ENCODE measurements at places on chromosomes 4 and X. TPM values are rescaled to one million over a fixed set of nuclear protein-coding genes. Genes with fewer than 3 reads are reported as not detected.

DNA sequence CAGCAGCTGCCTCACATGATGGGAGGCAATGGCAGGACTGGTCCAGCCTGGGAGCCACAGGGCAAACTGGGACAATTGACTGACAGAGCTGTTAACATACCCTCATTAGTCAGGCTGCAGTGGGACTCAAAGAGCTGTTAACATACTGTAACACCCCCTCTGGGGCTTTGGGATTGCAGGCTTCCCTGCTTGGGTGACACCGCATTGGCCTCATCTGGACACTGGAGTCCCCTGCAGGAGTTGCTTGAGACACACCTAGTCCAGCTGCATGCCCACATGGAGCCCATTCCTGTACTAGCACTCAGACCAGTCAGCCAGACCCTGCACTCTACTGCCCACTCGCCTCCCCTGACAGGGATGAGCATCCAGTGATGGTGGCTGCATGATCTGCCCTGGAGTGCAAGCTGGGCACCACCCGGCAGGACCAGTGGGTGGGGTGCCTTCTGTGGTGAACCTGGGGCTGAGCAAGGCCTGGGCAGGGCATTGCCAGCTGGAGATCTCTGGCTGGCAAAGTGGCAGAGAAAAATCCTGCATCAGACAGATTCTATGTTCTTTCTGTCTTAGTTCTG lies 138.8 kb downstream of the DTHD1 start:
- no peaks in the 10 kb centered on the region for H3K36me3 ChIP-seq
- no peak overlapping the region for H3K4me3 ChIP-seq
- H3K27ac ChIP-seq: no peak overlapping the region
- no peaks in the 10 kb centered on the region for H3K4me1 ChIP-seq
- peaks cover 19% of the 10 kb centered on the region for H3K27me3 ChIP-seq

DNA sequence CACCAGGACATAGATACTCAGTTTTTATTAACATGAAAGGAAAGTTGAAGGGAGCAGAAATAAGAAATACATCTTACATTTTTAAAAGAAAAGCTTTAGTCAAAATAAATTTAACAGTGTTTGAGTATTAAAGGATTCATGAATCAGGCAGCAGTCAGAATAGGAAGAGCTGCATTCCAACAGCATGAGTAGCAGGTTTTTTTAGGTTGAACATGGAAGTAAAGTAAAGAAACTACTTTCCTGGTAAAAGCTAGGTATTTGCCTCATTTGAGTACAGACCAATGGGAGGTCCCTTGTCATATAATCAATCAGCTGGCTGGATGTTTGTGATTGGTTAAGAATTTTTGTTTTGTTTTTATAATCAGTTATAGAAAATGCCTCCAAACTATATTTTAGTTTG lies 645.9 kb upstream of the INTU start:
- no peak overlapping the region for H3K27ac ChIP-seq
- no peaks in the 10 kb centered on the region for H3K27me3 ChIP-seq
- H3K36me3 ChIP-seq: no peaks in the 10 kb centered on the region

GRCh38 chr4:145939856-145940255 lies 1.2 kb upstream of the ZNF827 start:
- H3K4me3 ChIP-seq: no peak overlapping the region
- H3K36me3 ChIP-seq: peaks cover 10% of the 10 kb centered on the region
- H3K27ac ChIP-seq: no peak overlapping the region
- H3K4me1 ChIP-seq: peaks cover 26% of the 10 kb centered on the region
- DNase-seq: no peak

Gene GPR78
- total RNA-seq: not detected

Gene PPP1R2C
- not detected for total RNA-seq

Gene MAGEA4
- not detected for total RNA-seq

DNA sequence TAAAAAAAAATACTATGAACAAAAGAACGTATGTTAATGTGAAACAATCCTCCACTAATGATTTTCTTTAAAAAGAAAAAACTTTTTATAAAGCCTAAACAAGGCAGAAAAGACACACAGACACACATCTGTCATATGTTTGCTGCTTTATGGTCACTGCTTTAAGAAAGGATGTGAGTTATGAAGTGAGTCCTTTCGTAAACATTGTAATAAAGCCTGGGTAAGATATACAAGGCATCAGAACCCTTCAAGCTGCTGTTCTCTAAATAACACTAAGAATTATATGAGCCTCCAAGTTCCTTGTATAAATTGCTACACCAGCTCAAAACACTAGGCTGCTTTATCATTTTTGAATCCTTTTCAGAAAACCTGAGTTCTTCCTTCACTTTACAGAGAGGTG lies 81.6 kb downstream of the FBXO8 start:
- H3K27ac ChIP-seq: no peak overlapping the region
- H3K4me3 ChIP-seq: no peak overlapping the region
- H3K4me1 ChIP-seq: no peaks in the 10 kb centered on the region
- no peaks in the 10 kb centered on the region for H3K36me3 ChIP-seq
- H3K27me3 ChIP-seq: peaks cover 19% of the 10 kb centered on the region

- H3K36me3 ChIP-seq: no peaks in the 10 kb centered on the region
- H3K27me3 ChIP-seq: peaks cover 12% of the 10 kb centered on the region
- no peak overlapping the region for H3K4me3 ChIP-seq
- H3K27ac ChIP-seq: no peak overlapping the region
- H3K4me1 ChIP-seq: peaks cover 5% of the 10 kb centered on the region
Measured at GRCh38 chr4:158255727-158256324, 45.5 kb downstream of the TMEM144 start.

GRCh38 chr4:155339588-155339987 lies 37.2 kb downstream of the MAP9 start:
- no peaks in the 10 kb centered on the region for H3K4me1 ChIP-seq
- DNase-seq: no peak
- no peak overlapping the region for H3K27ac ChIP-seq
- no peak overlapping the region for H3K4me3 ChIP-seq

Gene RAI2
- not detected for total RNA-seq

- H3K27ac ChIP-seq: no peak overlapping the region
- peaks cover 2% of the 10 kb centered on the region for H3K4me1 ChIP-seq
- no peak overlapping the region for H3K4me3 ChIP-seq
- H3K27me3 ChIP-seq: no peaks in the 10 kb centered on the region
- H3K36me3 ChIP-seq: no peaks in the 10 kb centered on the region
Measured at GRCh38 chr4:149026696-149027095, 584.5 kb upstream of the NR3C2 start.

- H3K27ac ChIP-seq: no peak overlapping the region
- peaks cover 5% of the 10 kb centered on the region for H3K36me3 ChIP-seq
- H3K27me3 ChIP-seq: peaks cover 21% of the 10 kb centered on the region
- peaks cover 18% of the 10 kb centered on the region for H3K4me1 ChIP-seq
- peak overlapping the region; percentile 44 for H3K4me3 ChIP-seq
- DNase-seq: no peak
Measured at GRCh38 chr4:140556372-140557085, 12.2 kb downstream of the UCP1 start.

Gene HEPH
- total RNA-seq: not detected

Gene MAOA
- total RNA-seq: not detected

GRCh38 chr4:59960143-59960542 lies 1240.0 kb upstream of the ADGRL3 start:
- DNase-seq: no peak
- no peaks in the 10 kb centered on the region for H3K27me3 ChIP-seq
- H3K27ac ChIP-seq: no peak overlapping the region
- no peaks in the 10 kb centered on the region for H3K36me3 ChIP-seq

Gene C1GALT1C1
- total RNA-seq: 8.2 TPM

GRCh38 chrX:27336466-27337091 lies 126.6 kb downstream of the PPP4R3C start:
- H3K36me3 ChIP-seq: no peaks in the 10 kb centered on the region
- DNase-seq: no peak
- no peak overlapping the region for H3K27ac ChIP-seq
- H3K27me3 ChIP-seq: no peaks in the 10 kb centered on the region
- no peaks in the 10 kb centered on the region for H3K4me1 ChIP-seq

DNA sequence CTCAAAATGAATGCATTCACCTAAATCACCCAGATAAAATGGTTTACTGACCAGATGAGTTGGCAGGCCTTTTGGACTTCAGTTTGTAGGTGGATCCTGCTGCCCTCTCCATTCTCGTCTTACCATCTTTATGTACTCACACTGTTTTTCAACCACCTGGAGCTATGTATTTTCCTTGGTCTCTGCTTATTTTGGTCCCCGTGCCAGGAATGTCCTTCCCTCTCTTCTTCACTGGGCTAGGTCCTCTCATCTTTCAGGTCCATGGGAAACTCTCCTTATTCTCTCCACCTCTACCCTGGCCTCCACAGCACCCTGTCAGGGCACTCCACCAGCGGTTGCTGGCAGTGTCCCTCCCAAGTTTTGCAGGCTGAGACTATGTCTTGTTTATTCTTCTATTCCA lies 2.6 kb downstream of the GPRIN3 start:
- peaks cover 10% of the 10 kb centered on the region for H3K27me3 ChIP-seq
- no peak for DNase-seq
- peaks cover 30% of the 10 kb centered on the region for H3K4me1 ChIP-seq
- no peaks in the 10 kb centered on the region for H3K36me3 ChIP-seq

DNA sequence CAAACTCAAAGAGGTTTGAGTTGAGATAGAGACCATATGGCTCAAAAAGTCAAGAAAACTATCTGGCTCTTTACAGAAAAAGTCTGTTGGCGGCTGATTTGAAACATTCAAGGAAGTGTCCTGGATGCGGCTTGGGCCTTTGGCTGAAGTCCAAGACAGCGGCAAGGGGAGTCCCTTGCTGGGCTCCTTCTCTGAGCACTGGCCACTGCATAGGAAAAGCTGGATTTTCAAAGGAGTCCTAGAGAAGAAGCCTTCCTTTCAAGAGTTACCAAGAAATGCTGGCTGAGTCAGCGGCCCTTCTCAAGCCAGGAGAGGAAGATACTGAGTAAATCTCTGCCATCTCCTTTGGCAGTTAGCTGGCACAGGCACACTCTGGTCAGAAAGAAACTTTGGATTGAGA lies 12.1 kb downstream of the APLN start:
- no peak overlapping the region for H3K4me3 ChIP-seq
- no peaks in the 10 kb centered on the region for H3K27me3 ChIP-seq
- DNase-seq: no peak
- H3K27ac ChIP-seq: no peak overlapping the region
- H3K36me3 ChIP-seq: no peaks in the 10 kb centered on the region

DNA sequence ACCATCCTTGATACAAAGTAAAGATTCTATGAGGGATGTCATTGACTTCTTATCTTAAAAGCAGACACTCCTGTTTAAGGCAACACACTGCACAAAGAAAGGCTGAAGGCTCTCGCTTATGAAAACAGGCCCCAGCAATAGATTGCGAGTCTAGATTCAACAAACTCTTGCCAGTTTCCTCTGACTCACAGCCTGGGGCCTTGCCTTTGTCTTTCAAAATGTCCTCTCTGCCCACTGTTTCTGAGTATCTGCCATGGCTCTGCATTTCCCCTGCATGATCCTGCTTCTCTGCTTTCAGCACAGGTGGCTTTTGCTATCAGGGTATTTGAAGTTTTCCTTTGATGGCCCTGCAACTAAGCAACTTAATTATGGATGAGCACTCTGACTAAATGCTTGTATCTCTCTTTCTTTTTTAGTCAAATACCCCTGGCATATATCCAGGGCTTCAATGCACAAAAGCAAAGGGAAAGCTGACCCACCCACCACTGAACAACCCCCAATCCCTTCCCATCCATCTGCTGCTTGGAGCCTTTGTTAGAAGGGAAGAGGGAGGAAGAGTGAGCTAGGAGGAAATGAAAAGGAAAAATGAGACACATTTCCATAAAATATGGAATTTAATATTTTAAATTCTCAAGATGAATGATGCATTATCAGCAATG lies 32.2 kb downstream of the NDP start:
- H3K27me3 ChIP-seq: no peaks in the 10 kb centered on the region
- no peaks in the 10 kb centered on the region for H3K4me1 ChIP-seq
- no peak for DNase-seq
- no peaks in the 10 kb centered on the region for H3K36me3 ChIP-seq

DNA sequence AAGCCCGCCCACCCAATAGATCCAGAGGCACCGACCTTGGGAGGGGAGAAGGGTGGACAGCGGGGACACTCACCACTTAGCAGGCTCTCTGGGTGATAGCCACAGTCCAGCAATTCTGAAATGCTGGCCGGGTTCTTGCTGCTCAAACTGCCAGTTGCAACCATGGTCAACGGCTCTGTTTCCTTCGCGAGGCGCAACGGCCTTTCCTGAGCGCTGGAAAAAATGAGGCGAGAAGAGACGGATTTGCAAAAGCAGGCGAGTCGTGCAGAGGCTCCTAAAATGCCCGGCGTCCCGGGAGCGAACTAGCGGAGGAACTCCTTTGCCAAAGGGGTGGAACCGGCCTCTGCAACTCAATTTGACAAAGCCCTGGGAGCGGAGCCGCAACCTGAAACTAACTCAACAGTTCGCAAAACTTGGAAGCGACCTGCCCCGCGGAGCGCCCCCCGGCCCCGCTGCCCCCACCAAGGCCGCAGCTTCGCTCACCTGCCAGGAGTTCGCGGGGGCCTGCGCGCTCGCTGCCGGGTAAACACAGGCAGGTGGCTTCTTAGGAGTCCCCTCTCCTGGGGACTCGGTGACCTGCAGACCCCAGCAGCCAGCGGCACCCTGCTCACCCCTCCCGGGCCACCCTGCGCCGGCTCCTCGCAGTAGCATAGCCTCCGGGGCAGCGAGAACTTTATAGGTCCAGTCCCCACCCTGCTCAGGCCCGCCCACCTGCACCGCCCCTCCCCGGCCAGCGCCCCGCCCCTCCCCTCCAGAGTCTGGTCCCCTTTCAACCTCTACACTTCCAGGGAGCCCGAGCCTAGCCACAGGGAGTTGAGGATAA lies at the start of gene DDIT4L:
TSS of gene DDIT4L (minus strand) at position 649 of the 823 bp plus-strand sequence. CDS start at position 164, 485 bp downstream.
- H3K27me3 ChIP-seq: peaks cover 28% of the 10 kb centered on the region
- no peak for DNase-seq
- H3K36me3 ChIP-seq: no peaks in the 10 kb centered on the region
- H3K27ac ChIP-seq: no peak within 1 kb of the TSS
- H3K4me3 ChIP-seq: peak within 1 kb of the TSS; percentile 82

DNA sequence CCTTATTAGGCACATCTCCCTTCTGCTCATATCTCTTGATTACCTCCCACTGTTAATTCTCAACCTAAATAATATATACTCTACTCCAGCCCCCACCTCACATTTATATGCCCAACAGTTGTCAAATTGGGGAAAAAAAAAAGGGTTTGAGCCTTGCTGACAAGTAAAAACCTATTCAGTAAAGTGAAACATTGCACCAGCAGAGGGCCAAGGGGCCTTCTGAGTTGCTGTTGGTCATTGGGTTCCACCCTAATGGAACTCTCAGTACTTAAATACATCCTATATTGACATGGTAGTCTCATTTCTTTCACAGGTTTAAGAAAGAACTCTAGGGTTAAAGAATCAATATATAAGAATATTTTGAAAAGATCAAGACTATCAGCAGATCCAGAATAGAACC lies 362.2 kb downstream of the SMARCA1 start:
- DNase-seq: no peak
- no peak overlapping the region for H3K4me3 ChIP-seq
- H3K4me1 ChIP-seq: no peaks in the 10 kb centered on the region
- no peaks in the 10 kb centered on the region for H3K36me3 ChIP-seq

DNA sequence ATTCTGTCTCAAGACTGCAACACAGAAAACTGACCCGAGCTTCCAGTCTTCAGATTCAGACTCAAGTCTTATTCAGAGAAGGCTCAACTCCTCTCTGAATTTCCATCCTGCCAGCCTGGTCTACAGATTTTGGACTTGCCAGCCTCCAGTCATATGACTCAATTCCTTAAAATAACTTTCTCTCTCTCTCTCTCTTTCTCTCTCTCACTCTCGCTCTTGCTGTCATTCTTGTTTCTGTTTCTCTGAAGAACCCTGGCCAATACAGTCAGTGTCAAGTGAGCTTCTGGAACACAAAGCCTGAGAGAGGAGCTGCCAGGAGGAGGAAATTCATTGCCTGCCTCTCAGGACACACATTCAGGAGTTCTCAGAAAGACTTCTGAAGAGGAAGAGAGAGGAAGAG lies 154.9 kb downstream of the PARM1 start:
- no peak for DNase-seq
- peaks cover 2% of the 10 kb centered on the region for H3K27me3 ChIP-seq
- peaks cover 5% of the 10 kb centered on the region for H3K4me1 ChIP-seq
- H3K4me3 ChIP-seq: no peak overlapping the region
- H3K27ac ChIP-seq: no peak overlapping the region
- no peaks in the 10 kb centered on the region for H3K36me3 ChIP-seq
